Stimulated activated CD4-positive, alpha-beta T cell treated with anti-CD3 and anti-CD28 coated beads, Interleukin-1b, Interleukin-23, amount 100 ng/mL, for 4 hours (primary cell): ENCODE measurements at places on chromosomes 2 and 18.

GRCh38 chr2:10220902-10221391 lies 81.8 kb upstream of the HPCAL1 start:
- no peak for DNase-seq

- DNase-seq: no peak
Measured at GRCh38 chr2:36564377-36564930, 33.5 kb downstream of the FEZ2 start.

DNA sequence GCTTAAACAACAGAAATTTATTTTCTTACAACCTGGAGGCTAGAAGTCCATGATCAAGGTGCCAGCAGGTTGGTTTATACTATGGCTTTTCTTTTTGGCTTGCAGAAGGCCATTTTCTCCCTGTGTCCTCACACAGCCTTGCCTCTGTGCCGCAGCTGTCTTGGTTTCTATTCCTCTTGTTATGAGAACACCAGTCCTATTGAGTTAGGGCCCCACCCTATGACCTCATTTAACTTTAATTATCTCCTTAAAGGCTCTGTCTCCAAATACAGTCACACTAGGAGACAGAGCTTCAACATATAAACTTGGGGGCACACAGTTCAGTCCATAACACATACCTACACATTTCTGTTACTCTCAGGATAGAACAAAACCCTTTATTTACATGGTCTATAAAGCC lies 17.3 kb upstream of the RHOB start:
- DNase-seq: no peak

- no peak for DNase-seq
Measured at GRCh38 chr2:142843731-142844130, 33.7 kb upstream of the KYNU start.

DNA sequence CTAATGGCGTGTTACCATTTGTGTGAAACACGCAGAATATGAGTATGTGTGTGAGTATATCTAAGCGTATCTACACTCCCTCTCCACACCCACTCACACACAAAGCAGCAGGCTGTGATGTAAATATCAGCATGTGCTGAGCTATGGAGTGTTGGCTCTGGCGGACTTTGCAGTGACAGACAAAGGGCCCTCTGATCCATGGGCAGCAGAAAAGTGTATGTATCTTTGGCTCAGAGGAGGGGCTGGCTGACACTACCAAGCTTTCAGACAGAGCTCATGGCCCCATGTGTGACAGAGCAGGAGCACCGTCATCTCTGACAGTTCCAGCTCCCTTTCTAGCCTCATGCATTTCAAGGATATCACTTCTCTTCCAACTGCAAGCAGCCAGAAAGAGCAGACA lies 57.2 kb upstream of the ASB18 start:
- no peak for DNase-seq
